ENCODE measurements at places on chromosomes 4 and X.
A peak's percentile ranks its signal among the peaks of the same experiment; 100 is the strongest.

GRCh38 chr4:76533314-76533713 is 98.3 kb downstream of the SHROOM3 start:
- DNase-seq: no peak

- DNase-seq: no peak
Measured at GRCh38 chr4:35608205-35608604, 636.1 kb downstream of the ARAP2 start.

- no peak for DNase-seq
Measured at GRCh38 chr4:78784236-78784865, 8.2 kb downstream of the BMP2K start.

DNA sequence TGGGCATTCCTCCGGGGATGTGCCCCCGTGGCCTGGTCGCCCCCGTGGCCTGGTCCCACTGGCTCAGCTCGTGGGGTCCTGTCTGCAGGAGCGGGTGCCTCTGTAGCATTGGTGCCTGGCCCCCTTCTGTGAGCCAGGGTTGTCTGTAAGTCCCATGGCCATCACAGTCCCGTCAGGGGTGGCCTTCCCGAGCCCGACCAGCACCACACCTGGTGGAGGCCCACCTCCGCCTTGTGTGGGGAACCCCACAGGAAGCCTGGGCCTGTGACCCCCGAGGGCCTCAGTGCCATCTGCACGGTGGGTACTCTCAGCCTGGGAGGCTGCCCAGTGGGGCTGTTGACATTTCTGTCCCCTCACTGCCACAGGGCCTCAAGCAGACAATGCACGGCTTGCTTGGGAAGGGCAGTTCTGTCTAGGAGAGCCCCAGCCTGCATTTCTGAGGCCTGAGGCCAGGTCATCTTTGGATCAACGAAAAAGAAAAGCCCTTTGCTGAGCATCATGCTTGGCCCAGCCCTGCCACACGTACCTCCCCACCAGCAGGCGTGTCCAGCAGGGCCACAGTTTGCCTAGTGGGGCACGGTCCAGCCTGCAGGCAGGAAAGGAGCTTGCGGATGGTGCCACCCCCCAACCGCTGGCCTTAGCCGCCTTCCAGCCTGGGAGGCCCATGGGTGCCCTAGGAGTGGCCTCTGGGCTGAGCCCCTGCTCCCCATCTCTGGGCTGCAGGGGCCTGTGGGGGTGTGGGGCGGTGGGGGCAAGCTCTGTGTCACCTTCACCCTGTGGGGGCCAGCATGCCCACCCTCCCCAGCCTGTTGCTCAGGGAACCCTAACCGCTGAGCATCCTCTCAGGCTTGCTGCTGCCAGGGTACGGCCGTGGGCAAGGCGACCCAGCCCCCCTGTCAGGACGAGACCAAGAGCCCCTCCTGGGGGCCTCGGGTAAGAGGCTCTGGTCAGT is 23.2 kb downstream of the NKX1-1 start:
- no peak for DNase-seq

DNA sequence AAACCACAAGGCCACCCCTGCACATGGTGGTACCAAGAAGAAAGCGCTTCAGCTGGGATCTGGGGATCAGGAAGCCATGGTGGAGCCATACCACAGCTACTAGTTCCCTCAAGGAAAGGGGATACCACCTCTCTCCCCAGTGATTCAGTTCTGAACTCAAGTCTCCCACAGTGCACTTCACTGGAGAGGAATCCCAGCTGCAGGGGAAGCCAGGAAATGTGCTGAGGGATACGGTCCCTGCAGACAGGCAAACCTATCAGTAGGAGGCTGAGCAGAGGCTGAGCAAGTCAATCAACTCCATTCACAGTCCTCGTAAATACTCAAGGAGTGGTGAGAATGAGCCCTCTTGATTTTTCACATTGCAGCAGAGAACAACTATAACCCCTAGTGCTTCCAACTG is 11.0 kb downstream of the TMEM192 start:
- DNase-seq: no peak

DNA sequence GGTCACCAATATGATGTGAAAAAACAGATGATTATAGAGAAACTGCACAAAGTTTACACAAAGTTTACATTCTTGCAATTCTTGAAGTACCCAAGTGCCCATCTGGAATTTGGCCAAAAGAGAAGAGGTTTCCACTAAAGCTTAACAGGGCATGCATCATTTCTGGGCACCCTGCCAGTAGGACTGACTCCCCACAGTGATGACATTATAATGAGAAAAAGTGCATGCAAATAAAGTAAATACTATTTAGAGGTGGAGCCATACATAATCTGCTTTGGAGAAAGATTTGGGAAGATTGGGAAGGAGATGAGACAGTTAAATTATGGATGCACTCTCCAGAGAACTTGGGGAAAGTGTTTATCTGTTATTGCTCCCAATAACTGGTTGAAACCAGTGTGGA is 93.7 kb upstream of the TRPC3 start:
- DNase-seq: no peak

- no peak for DNase-seq
Measured at GRCh38 chr4:182486881-182487280, 243.7 kb downstream of the TENM3 start.

GRCh38 chr4:16794816-16795445 is 103.5 kb downstream of the LDB2 start:
- no peak for DNase-seq

DNA sequence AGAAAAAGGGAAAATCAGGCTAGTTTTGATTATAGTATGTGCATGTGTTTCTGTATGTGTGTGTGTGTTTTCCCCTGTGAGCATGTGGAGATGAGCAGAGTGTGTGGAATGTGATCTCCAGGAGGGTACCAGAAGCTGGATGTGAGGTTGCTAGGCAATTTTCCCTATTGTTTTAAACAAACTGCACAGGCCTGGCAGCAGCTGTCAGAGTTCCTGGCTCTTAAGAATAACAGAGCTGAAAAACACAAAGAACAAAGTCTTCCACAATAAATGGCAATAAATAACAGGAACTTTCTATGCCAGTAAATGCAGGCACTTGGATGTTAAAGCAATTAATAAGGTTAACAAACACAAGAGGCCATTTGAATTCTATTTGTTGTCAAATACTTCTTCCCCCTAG is 344.6 kb upstream of the CTSO start:
- peak; percentile 18 for DNase-seq

- no peak for DNase-seq
Measured at GRCh38 chr4:64200001-64200555, 209.2 kb downstream of the TECRL start.

GRCh38 chr4:26238778-26239679 is 81.8 kb upstream of the RBPJ start:
- DNase-seq: no peak

DNA sequence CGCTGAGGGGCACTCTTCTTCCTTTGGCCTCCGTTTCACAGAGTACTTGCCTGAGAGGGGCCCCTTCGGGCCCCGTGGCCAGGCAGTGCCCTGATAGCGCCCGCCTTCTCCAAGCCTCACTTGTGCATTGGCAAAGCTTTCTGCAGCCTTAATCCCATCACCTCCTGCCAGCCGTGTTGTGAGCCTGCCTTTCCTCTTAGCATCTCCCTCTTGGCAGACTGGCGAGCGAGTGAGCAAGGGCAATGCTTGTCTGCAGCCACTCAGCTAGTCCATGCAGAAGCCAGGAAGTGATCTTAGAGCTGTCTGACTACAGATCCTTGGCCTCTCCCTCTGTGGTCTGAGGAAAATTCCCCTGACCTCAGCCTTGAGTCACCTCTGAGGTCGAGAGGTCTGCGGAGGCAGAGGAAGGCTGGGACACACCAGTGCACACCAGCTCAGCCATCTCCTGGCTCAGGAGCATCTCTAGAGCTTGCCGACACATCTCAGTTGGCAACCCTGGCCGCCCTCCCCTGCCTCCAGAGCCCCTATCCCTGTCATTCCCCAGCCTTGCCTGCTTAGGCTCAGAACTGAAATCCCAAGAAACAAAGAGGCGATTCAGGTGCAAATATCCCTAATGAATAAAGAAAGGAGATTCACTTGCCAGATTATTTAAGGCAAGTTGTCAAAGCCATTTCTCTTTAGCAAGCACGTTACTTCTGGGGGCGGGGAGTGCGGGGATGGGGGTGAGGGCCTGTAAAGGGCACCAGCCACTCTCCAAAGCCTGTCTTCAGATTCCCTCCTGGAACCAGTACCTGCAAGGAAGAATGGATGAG is 143.5 kb upstream of the MAMLD1 start:
- DNase-seq: no peak

DNA sequence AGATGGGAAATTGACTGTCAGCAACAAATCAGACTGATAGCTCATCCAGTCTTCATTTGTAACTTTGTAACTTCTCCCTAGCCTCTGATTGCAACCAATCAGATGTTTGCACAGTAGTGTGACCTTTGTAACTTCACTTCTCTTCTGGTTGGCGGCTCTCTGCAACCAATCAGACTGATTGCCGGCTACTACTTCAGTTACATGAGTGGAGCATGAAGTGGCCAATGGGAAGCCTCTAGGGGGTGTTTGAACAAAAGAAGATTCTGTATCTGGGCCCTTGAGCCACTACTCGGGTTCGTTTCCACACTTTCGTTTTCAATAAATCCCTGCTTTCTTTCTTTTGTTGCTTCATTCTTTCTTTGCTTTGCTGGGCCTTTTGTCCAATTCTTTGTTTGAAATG is 1285.8 kb downstream of the TECRL start:
- no peak for DNase-seq

DNA sequence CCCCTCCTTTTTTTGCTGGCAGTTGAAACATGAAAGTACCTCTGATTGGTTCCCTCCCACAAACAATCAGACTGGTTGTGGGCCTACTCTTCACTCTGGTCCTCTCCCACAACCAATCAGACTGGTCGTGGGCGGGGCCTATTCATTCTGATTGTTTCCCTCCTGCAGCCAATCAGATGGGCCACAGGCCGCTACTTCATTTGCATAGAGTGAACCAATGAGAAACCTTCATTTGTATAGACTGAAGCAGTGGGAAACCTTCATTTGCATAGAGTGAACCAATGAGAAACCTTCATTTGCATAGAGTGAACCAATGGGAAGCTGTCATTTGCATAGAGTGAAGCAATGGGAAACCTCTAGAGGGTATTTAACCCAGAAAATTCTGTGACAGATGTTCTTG is 55.2 kb downstream of the TRMT44 start:
- DNase-seq: no peak

- no peak for DNase-seq
Measured at GRCh38 chr4:38605181-38605752, 58.7 kb upstream of the KLF3 start.

- peak; percentile 10 for DNase-seq
Measured at GRCh38 chr4:98659106-98659592, 738 bp upstream of the TSPAN5 start.

DNA sequence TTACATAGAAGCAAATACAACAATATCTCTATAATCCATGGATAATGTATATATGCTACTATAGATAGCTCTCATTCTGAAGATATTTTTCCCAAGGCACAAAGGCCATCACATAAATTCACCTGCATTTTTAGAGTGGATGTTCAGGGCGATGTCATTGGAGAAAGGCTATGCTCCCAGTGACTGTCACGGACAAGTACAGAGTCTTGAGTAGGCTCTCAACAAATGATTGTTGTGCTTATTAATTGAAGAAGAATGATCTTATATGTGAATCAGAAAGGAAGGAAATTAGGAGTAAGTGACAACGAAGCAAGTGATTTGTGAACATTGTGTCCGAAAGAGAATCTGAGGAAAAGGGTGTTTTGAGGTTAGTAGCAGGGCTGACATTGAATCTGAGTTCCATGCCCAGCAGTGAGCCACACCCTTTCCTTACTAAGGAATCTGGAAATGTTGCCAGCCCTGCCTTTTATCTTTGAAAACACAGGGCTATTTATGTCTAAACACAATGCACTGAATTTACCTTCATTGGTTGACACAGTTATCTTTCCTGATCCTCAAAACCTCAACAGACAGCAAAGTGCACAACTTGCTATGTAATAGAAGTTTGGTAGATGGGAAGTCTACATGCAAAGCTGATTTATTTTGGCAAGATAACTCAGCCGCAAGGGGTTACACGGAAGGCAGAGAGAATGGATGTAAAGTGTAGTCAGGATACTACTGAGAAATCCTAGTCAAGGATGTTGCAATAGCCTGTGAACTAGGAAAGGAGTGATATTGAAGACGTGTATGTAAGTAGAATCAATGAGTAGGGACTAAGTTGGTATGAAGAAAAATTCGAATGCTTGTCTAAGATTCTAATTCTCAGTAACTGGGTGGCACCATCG is 50.4 kb downstream of the SORBS2 start:
- no peak for DNase-seq

DNA sequence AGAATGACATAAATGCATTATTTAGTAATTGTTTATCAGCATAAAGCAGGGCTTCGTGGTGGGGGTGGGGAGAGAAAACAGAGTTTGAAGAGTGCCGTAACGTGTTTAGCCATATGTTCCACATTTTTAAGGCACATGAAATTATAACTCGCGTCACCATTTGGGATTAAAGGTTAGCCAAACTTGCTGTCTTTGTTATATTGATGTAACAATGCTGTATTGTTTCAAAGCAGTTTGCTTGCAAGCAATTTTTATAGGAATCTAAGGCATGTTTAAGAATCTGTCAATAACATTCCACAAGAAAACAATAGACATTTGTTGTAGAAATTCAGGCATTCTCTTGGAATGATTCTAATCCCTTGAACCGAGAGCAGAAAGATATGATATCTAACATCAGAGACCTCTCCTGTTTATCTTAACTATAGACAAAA is 78.3 kb downstream of the CLDN22 start:
- no peak for DNase-seq

DNA sequence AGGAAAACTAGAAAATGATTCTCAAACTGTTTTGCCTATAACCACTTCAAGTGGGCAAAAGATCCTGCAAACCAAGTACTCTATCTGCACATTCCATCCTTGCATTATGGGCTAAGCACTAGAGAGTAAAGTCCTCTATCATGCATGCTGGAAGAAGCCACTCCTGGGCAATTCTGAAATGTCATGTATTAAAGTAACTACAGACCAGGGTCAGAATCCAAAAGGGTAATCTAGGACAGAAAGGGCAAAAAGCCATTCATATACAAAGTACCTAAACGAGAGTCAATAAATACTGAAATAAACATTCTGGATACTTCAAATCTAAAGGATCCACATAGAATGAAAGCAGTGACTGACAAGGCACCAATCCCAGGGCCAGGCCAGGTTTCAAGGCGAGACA is 1.0 kb downstream of the SNX12 start:
- DNase-seq: no peak

DNA sequence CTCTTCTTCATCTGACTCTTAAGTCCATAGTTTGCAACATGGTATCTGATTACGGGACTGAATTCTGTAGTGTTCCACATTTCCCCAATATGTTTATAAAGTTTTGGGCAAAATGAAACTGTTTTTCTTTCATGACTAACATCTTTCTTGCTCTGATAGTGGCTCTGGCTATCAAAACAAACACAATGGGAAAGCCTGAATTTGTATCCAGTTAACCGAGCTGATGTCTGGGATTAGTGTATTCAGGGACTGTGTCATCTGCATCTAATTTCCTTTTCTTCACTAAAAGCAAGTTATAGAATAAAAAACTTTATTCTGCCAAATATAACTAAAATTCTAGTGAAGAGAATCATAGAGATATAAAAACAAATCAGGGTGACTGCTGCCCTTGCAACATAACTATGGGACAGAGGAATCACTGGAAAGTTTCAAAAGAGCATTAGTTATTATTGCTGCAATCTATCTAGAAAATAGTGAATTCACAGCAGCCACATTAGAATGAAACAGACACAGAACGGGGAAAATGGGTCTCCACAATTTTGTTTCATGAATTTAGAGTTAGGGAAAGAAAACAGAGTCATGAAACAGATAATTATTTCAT is 61.3 kb downstream of the ANTXR2 start:
- no peak for DNase-seq

GRCh38 chrX:106933538-106933961 is 13.3 kb downstream of the CLDN2 start:
- no peak for DNase-seq

- no peak for DNase-seq
Measured at GRCh38 chrX:35023683-35024082, 81.1 kb downstream of the FAM47B start.
